ENCODE measurements at places on chromosomes 7 and 10. TPM values are rescaled to one million over a fixed set of nuclear protein-coding genes. Genes with fewer than 3 reads are reported as not detected.

- H3K4me1 ChIP-seq, result peaks cover 4% of the 10 kb centered on the region
- H3K27me3 ChIP-seq, result peaks cover 8% of the 10 kb centered on the region
- H3K4me3 ChIP-seq, result no peak overlapping the region
- H3K36me3 ChIP-seq, result no peaks in the 10 kb centered on the region
- H3K27ac ChIP-seq, result no peak overlapping the region
Measured at GRCh38 chr10:120396228-120396627, 60.8 kb upstream of the PLPP4 start.

DNA sequence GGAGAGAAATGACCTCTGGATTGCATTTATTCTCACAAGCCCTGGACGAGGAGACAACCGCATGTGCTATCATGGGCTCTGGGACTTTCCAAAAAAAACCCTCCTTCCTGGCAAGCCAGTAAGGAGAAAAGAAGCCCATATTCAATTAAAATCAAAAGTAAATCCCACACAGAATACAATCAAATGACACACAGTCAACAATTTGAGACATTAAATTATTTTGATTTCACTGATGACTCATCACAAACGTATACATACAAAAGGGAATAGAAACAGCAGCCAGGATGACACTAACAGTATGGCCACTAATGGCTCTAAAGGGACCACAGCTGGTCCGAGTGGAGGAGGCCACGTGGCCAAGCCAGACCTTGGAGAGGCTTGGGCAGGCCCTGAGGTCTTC is 24.9 kb downstream of the LRRC20 start:
- H3K27me3 ChIP-seq, result no peaks in the 10 kb centered on the region
- H3K27ac ChIP-seq, result no peak overlapping the region
- no peak overlapping the region for H3K4me3 ChIP-seq
- no peaks in the 10 kb centered on the region for H3K36me3 ChIP-seq
- H3K4me1 ChIP-seq, result peaks cover 14% of the 10 kb centered on the region

- H3K36me3 ChIP-seq, result peaks cover 5% of the 10 kb centered on the region
- DNase-seq, result no peak
- H3K4me3 ChIP-seq, result peak overlapping the region; percentile 91
- H3K27me3 ChIP-seq, result peaks cover 55% of the 10 kb centered on the region
- H3K4me1 ChIP-seq, result peaks cover 8% of the 10 kb centered on the region
- H3K27ac ChIP-seq, result peak overlapping the region; percentile 81
Measured at GRCh38 chr7:128697302-128697905, 25.3 kb downstream of the GARIN1A start.

- H3K36me3 ChIP-seq, result no peaks in the 10 kb centered on the region
- DNase-seq, result no peak
- H3K27ac ChIP-seq, result no peak overlapping the region
- peaks cover 6% of the 10 kb centered on the region for H3K27me3 ChIP-seq
- H3K4me3 ChIP-seq, result no peak overlapping the region
- H3K4me1 ChIP-seq, result peaks cover 15% of the 10 kb centered on the region
Measured at GRCh38 chr7:128431754-128432153, 22.0 kb upstream of the IMPDH1 start.

DNA sequence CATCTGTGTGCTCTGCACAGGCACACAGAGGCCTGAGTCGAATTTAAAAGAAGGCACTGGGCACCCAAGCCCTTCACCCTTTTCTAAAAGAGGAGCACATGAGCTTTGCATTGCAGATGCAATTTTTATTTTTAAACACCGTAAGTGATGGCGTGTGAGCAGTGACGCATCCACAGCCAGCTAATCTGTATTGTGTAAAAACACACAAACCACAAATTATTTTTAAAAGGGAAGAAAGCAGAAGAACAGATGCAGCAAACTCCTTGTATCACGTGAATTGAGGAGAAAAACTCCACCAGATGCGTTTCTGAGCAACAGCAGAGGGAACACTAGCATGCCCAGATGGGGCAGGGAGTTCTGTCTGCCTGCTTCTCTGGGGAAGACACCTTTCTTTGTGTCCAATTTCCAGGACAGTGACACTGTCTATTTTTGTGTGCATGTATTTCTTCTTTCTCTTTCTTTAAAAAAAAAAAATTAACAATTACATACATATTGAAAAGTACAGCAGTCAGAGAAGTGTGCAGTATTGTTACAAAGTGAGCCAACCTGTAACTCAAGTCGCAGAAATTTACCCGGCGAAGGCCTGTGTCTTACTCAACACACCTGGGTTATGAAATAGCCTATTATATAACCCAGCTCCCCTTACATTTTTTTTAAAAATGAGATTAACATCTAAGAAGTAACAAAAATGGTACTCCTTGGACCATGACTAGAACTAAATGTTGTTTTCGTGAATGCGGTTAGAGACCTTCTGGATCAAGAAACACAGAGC is 39.2 kb downstream of the EEPD1 start:
- peaks cover 16% of the 10 kb centered on the region for H3K4me1 ChIP-seq
- H3K27me3 ChIP-seq, result no peaks in the 10 kb centered on the region
- DNase-seq, result no peak
- H3K4me3 ChIP-seq, result no peak overlapping the region

DNA sequence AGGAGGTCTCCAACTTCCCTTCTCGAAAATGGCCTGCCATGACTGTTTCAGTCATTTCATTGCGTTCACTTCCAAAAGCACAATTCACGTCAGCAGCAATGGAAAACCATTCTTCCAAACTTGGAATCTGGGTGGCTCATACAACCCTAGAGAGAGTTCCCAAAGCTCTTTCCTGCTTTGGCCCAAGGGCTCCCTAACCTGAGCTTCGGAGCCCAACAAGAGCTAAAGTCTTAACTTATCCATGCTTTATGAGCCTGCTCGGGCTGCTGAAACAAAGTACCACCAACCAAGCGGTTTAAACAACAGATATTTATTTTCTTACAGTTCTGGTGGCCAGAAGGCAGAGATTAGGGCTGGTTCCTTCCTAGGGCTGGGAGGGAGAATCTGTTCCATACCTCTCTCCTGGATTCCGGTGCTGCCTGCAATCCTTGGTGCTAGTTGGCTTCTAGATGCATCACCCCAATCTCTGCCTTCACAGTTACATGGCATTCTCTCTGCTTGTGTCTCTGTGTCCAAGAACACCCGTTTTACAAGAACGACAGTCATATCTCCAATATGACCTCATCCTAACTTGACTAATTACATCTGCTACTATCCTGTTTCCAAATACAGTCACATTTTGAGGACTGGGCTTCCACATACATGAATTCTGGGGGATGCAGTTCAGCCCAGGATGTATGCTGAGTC is 33.5 kb downstream of the CAMK2B start:
- H3K27me3 ChIP-seq, result peaks cover 29% of the 10 kb centered on the region
- H3K27ac ChIP-seq, result no peak overlapping the region
- no peak for DNase-seq
- no peak overlapping the region for H3K4me3 ChIP-seq
- peaks cover 4% of the 10 kb centered on the region for H3K4me1 ChIP-seq

DNA sequence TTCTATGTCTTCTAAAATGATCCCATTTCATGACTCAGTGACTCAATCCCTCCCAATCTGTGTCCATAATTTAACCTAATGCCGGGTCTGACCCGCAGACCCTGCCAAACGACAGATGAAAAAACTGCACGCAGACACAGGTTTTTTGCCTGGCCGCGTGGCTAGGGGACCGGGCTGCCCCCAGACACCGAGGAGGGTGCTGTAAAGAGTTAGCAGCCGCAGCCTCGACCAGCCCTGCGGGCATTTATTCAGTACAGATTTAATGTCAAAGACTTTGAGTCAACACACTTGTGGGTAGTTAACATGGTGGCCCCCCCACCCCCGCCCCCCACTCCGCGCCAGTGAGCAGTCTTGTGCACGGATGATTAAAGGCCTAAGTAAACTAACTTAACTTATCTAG is 1324.7 kb downstream of the GATA3 start:
- no peaks in the 10 kb centered on the region for H3K4me1 ChIP-seq
- H3K36me3 ChIP-seq, result no peaks in the 10 kb centered on the region
- H3K4me3 ChIP-seq, result no peak overlapping the region

DNA sequence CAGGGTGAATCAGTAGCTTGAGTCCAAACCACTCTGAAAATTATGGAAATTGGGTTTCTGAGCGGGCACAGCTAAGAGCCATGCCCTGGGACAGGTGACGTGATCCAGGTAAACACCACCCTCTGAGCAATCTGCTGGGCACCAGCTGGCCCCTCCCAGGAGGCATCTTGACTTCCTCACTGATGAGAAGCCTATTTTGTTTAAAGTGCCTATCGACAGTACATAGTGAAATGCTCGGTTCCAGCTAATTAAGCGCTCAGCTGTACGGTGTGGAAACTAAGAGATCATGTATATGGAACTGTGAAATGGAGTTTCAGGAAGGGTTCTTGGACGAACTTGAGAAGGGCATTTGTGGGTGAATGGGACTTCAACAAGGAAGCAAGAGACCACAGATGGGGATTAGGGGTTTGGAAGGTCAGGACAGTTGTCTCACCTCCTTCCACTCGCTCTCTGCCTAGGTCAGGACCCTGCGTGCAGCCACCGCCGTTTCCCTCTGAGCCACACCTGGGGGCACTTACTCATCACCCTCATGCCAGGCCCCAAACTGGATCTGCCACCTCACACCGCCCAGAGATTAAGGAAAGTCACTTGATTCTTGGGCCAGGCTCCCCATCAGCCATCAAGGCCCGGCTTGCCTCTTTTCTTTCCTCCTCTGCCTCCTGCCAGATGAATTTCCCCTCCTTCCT is 3.2 kb downstream of the ITPRIP start:
- H3K4me1 ChIP-seq, result peaks cover 50% of the 10 kb centered on the region
- H3K27me3 ChIP-seq, result peaks cover 3% of the 10 kb centered on the region
- no peak overlapping the region for H3K27ac ChIP-seq
- no peaks in the 10 kb centered on the region for H3K36me3 ChIP-seq

DNA sequence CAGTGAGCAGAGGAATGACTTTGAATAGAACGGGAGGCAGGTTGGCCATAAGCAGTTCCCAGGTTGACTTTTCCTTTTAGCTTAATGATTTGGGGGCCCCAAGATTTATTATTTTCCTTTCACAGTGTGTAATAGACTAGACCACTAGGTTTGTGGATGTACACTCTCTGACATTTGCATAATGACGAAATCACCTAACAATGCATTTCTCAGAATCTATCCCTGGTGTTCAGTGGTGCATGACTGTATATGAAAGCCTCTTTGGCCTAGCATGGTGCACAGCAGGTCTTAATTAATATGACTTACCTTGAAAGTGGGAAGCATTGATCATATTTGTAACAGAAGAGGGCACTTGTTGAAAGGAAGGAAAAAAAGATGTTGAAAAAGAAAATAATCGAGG is 761.9 kb downstream of the TYW1 start:
- H3K27me3 ChIP-seq, result no peaks in the 10 kb centered on the region
- no peaks in the 10 kb centered on the region for H3K36me3 ChIP-seq

DNA sequence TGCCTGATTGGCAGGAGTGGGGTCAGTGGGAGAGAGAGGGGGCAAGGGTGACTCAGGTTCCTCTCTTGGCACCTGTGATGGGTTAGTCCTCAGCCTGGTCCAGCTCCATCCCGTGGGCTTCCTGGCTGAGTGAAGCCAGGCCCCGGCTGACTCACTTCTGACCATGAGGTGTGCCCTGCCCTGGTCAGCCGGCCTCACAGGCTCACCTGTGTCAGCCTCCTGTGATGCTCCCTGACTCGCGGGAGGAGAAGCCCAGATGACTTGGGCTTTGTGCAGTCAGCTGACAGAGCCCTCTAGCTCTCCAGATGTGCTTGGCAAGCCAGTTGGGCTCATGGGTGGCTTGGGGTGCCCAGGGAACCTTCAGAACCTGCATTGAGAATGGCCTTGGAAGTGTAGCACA is 16.0 kb upstream of the PPIF start:
- H3K27me3 ChIP-seq, result no peaks in the 10 kb centered on the region
- H3K27ac ChIP-seq, result no peak overlapping the region
- H3K4me3 ChIP-seq, result no peak overlapping the region
- no peaks in the 10 kb centered on the region for H3K36me3 ChIP-seq

DNA sequence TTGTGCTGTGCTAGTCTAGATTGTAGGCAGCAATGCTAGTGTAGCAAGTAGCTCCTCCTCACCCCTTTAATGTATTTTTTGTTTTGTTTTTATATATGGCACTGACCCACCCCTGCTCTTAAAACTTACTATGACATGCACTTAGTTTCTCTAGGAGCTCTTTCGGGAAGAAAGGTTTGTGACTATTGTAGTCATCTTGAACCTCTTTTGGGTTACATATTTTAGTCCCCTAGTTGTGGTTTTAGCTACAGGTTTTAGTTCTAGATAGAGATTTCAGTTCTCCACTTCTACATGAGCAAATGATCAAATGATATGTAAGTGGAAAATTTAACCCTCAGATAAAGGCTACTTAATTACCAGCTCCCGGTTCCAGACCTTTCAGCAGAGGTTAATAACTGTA is 14.9 kb downstream of the MINPP1 start:
- H3K4me1 ChIP-seq, result no peaks in the 10 kb centered on the region
- H3K36me3 ChIP-seq, result peaks cover 27% of the 10 kb centered on the region
- H3K4me3 ChIP-seq, result no peak overlapping the region
- DNase-seq, result no peak
- H3K27ac ChIP-seq, result no peak overlapping the region

GRCh38 chr10:13439313-13440184 is 89.3 kb downstream of the BEND7 start:
- no peaks in the 10 kb centered on the region for H3K36me3 ChIP-seq
- peaks cover 43% of the 10 kb centered on the region for H3K27me3 ChIP-seq
- H3K27ac ChIP-seq, result no peak overlapping the region
- peak overlapping the region; percentile 83 for H3K4me3 ChIP-seq
- no peak for DNase-seq
- H3K4me1 ChIP-seq, result peaks cover 17% of the 10 kb centered on the region

DNA sequence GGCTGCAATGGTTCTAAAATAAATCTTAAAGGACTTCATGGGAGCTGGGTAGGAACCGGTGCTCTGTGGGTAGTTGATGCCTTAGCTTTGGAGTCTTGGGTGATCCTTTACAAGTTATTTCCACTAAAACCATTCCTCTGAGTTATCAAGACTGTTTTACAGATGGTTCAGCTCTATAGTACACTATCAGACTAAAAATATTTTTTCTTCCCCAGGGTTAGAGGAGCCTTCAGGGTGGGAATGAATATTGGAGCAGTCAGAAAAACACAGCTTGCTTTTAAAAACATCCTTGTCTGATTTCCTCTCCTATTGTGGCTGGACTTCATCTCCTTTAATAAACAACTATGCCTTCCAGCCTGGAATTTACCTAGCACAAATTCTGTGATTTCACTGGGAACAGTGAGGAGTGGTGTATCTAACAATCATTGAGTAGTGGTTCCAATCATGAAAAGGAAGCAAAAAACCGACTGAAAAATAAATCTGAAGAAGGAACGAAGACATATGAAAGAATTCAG is 102.6 kb upstream of the AFAP1L2 start:
- H3K4me3 ChIP-seq, result no peak overlapping the region
- DNase-seq, result no peak
- H3K27me3 ChIP-seq, result no peaks in the 10 kb centered on the region
- H3K4me1 ChIP-seq, result peaks cover 38% of the 10 kb centered on the region
- peak overlapping the region; percentile 10 for H3K27ac ChIP-seq

GRCh38 chr10:26455567-26456315 is 17.6 kb downstream of the APBB1IP start:
- H3K4me1 ChIP-seq, result no peaks in the 10 kb centered on the region
- H3K4me3 ChIP-seq, result no peak overlapping the region
- DNase-seq, result no peak

GRCh38 chr10:133110133-133110532 is 22.4 kb downstream of the ADGRA1 start:
- H3K27me3 ChIP-seq, result peaks cover 15% of the 10 kb centered on the region
- H3K27ac ChIP-seq, result peak overlapping the region; percentile 32
- peaks cover 5% of the 10 kb centered on the region for H3K4me1 ChIP-seq
- peaks cover 4% of the 10 kb centered on the region for H3K36me3 ChIP-seq

The ELOVL3 gene
- total RNA-seq, result not detected

The EVX1 gene
- 0.71 TPM for total RNA-seq

The TWIST1 gene
- total RNA-seq, result 121 TPM

Data from type B pancreatic cell (in vitro differentiated cells).